ENCODE measurements at places on chromosomes 2 and 18.
A peak's percentile ranks its signal among the peaks of the same experiment; 100 is the strongest.

- DNase-seq, result no peak
Observed at GRCh38 chr18:43012951-43013350, 102.5 kb downstream of the RIT2 start.

GRCh38 chr2:72952110-72952823, 34.9 kb downstream of the EMX1 start:
- DNase-seq, result no peak

GRCh38 chr18:38752430-38752829, 1186.8 kb upstream of the CELF4 start:
- DNase-seq, result no peak

- DNase-seq, result peak; percentile 43
Observed at GRCh38 chr2:112541315-112542122, 746 bp upstream of the POLR1B start.

- no peak for DNase-seq
Observed at GRCh38 chr2:20617081-20617575, 33.8 kb downstream of the HS1BP3 start.

GRCh38 chr2:127176371-127177311, 43.5 kb downstream of the CYP27C1 start:
- DNase-seq, result no peak

DNA sequence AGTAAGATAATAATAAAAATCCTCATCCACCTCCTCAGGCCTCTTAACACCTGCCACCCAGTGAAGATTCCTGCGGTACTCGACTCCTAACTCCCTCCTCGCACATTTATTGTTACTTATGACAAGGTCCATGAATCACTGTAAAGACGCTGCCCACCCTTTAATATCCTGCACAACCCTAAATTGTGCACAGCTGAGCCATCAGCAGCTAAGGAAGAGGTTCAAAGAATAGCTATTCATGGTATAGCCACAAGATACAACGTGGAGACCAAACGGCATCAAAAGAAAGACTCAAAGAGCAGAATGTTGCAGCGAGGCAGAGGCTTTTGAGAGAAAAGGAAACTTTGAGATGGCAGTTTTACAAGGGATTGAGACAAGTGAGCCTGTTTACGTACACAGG, 266.3 kb downstream of the SATB2 start:
- no peak for DNase-seq

DNA sequence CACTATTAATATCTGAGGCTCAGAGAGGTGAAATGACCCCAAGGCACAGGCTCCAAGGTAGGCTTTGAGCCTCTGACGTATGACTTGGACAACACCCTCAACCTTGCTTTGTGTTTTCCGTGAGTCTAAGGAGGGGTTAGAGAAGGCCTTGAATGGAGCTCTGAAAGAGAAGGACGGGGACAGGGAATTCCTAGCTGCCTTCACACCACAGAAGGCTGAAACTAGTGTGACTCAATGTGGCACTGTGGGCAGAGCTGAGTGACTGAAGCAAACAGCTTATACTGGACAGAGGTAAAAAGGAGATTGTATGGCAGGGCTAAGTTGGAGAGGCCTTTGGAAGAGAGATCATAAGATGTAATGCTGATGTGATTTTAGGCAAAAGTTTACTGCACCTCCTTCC, 3.5 kb upstream of the NCK2 start:
- DNase-seq, result no peak

DNA sequence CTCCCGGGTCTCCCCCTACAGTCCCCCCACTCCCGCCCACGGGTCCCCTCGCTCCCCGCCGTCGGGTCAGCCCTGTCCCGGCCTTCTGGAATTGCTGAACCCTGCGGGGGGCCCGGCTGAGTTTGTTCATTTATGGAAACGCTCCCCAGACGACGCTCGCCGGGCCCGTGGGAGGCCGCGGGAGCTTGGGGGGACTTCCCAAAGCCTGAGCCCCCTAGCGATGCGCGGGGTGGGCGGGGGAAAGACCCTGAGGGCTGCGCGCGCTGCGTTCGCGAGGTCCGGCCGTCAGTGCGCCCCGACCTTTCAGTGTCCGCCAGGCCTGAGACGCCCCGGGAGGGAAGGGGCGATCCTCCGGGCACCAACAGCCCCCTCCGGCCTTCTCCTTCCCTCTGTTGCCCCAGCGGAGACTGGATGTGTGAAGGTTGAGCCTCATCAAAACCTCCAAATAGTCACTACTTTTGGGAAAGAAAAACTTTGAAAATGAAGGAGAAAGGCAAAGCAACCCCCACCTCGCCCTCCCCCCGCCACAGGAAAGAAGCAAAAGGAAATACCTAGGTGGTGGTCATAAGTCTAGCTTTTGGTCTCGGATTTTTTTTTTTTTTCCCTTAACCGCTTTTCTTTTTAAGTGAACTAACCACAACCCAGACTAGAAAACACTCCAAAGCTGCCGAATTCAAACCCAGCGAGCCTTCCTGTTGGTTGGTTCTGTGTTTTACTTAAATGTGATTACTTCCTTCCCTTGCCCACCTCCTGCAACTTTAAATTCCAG, 509 bp upstream of the CYS1 start:
- no peak for DNase-seq

DNA sequence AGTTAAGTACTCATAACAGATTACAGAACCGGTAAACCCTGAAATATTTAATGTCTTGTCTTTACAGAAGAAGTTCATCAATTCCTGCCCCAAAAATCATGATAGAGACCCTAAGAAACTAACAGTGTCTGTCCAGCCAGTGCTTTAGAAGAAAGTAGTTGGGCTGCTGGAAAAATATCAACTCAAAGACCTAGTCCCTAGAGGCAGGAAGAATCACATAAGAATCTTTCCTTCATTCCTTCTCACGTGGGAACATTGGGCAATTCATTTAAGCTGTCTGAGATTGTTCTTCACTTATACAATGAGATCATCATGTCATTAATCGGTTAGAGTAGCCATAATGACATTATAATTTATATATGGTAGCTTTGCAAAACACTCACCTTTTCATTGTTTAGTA, 156.4 kb downstream of the CCBE1 start:
- DNase-seq, result no peak

GRCh38 chr18:54717673-54718407, 110.4 kb upstream of the RAB27B start:
- no peak for DNase-seq

- no peak for DNase-seq
Observed at GRCh38 chr2:240948905-240949790, 43.0 kb downstream of the CROCC2 start.

- no peak for DNase-seq
Observed at GRCh38 chr18:47936952-47937351, 6.5 kb upstream of the SMAD2 start.

DNA sequence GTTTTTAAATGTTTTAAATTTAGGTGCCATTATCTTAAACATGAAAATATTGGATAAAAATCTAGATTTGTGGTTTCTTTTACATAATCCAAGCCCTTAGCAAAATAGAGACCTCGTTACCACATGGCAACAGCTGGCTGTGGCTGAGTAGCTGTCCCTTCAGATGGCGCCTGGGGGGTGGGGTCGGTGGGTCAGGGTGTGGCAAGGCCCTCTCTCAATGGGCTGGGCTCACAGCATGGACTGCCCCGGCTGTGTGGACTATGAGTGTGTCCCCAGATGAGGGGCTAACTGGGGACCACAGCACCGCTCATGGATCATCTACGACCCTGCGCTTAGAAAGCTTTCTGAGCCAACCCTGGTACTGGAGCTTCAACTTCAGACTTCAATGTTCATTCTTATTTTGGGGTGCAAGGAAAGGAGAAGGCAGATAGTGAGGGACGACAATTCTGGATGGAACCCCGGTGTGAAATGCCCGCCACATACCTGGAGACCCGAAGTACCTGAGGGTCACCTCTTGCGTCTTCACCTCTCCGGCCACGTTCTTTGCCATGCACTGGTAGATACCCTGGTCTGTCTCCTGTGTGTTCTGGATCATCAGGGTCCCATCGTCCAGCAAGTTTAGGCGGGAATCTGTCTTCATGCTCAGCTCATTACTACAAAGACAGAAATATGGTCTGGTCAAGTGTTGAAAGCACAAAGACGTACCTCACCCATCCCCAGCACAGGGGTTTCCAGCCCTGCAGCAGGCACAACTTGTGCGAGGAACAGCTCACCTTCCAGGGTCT, 71.0 kb downstream of the PXDN start:
- no peak for DNase-seq

GRCh38 chr2:177646791-177647190, 254.2 kb downstream of the AGPS start:
- DNase-seq, result no peak

DNA sequence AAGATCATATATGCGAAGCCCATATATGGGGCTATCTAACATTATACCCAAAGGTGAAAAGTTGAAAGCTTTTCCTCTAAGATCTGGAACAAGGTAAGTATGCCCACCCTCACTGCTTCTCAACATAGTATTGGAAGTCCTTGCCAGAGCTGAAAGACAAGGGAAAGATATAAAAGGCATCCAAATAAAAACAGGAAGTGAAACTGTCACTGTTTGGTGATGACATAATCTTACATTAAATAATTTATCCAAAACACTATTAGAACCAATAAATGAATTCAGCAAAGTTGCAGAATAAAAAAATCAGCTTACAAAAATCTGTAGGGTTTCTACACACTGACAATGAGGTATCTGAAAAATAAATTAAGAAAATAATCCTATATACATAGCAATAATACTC, 205.8 kb downstream of the INSIG2 start:
- DNase-seq, result no peak

GRCh38 chr2:205848601-205849000, 166.3 kb downstream of the NRP2 start:
- DNase-seq, result no peak

DNA sequence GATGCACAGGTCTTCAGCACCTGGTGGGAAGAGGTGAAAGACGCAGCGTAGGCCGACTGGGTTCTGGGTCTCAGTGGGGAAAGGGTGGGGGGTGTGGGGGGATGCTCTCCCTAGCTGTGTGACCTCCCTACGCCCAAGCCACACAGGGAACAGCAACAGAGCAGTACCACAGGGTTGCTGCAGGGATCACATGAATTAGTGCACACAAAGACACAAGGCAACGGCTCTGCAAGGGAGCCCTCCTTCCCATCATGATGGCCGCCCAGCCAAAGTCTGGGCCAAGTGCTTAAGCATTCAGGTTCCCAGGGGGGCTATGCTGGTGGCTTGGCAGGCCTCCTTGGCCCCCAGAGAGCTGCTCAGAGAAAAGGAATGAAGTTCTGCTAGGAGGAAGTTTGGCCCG, 28.2 kb upstream of the GBX2 start:
- no peak for DNase-seq

- DNase-seq, result no peak
Observed at GRCh38 chr2:102184018-102184417, 2.8 kb upstream of the IL1RL2 start.
